NCI-H1105 (cell line): ENCODE measurements at places on chromosomes 7 and 10.

GRCh38 chr7:157476201-157476600 lies 139.4 kb downstream of the DNAJB6 start:
- DNase-seq: no peak

DNA sequence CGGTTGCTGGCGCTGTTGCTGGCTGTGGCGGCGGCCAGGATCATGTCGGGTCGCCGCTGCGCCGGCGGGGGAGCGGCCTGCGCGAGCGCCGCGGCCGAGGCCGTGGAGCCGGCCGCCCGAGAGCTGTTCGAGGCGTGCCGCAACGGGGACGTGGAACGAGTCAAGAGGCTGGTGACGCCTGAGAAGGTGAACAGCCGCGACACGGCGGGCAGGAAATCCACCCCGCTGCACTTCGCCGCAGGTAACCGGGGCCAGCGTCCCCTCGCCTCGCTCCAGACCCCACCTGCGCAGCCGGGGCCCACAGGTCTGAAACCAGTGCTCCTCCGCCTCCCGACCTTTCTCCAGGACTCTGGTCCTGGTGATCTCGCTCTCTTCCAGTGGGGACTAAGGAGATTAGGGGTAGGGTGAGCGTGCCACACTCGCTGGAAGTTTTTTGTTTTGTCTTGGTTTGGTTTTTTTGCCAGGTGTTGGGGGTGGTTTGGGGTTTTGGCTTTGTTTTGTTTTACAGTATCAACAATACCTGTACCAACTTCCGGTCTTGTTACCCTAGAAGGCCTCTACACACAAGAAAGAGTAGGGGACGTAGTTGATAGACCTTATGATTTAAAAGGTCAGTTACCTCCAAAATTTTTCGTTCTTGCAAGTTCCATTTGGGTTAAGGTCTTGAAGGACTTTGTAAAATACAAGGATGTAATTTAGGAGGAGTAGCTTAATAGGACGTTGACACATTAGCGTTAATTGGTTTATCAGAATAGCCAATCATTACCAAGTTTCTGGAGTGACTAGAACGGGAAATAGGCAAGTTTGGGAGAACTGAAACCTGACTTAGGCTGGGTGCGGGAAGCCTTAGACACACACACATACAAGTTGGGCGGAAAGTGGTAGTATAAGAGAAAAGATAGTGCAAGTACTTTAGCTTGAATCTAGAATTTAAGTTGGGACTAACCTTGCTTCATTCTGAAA lies 704 bp downstream of the TNKS2 start:
- no peak for DNase-seq

- DNase-seq: no peak
Observed at GRCh38 chr10:69902835-69903535, 101.3 kb downstream of the COL13A1 start.

DNA sequence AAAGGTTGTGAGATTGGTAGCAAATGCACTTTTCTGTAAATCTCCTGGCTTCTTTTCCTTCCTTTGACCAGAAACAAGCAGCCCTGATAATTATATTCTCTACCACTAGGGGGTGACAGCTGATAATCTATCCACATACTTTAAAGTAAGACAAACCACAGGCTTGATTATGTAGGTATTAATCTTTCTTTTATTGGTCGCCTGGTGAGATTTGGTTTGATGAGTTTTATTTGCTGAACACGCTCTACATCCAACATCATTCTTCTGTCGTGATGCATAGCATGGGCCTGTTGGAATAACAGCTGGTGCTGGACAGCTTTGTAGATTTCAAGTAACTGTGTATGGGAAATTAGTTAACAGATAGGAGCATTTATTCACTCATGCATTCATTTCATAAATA lies 63.5 kb downstream of the ZNF365 start:
- no peak for DNase-seq

GRCh38 chr10:111970111-111970510 lies 213.5 kb downstream of the GPAM start:
- no peak for DNase-seq

GRCh38 chr10:11687779-11688447 lies 54.3 kb upstream of the ECHDC3 start:
- no peak for DNase-seq

DNA sequence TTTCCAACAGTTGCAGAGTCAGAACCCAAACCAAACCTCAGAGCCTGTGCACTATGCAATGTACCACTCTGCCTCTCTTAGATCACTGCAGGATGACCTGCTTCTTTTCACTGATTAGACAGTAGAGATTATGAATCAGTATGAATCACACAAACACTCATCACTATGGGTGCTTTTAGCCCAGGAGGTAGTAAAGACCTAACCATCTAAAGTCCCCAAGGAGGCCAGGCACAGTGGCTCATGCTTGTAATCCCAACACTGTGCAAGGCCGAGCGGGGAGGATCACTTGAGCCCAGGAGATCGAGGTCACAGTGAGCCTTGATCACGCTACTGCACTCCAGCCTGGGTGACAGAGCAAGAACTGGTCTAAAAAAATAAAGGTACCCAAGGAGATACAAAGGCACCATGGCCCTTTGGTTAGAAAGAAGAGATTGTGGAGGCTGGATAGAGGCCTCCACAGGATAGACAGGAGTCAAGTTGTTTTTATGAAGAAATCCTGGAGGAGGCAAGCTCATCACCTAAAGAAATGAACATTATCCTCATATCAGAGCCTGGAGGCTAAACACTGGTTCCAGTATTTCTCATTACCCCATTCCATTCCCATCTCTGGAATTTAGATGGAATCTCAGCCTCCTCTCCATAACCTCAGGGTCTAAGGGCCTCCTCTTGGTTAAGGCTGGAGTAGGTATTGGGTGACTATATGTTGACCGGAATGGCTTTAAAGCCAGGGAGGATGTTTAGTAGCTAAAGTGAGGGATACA lies 12.9 kb downstream of the SEC31B start:
- no peak for DNase-seq

- DNase-seq: no peak
Observed at GRCh38 chr10:36280321-36280741, 638.2 kb upstream of the FZD8 start.

DNA sequence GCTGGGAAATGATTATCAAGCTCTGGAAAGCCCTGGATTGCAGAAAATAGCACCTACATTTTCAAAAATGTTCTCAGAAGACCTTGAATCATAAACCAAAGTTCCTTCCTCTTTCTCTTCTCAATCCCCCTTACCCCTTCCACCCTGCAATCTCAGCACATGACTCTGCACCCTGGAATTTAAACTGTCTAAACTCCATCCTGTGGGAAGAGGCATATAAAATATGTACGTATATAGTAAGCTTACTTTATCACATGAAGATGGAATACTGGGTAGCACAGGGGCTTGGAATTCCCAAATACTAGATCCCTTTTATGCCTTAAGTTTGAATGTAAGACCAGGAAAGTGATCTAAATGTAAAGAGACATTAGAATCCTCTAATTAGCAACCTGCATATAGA lies 7.7 kb downstream of the AGMO start:
- no peak for DNase-seq

DNA sequence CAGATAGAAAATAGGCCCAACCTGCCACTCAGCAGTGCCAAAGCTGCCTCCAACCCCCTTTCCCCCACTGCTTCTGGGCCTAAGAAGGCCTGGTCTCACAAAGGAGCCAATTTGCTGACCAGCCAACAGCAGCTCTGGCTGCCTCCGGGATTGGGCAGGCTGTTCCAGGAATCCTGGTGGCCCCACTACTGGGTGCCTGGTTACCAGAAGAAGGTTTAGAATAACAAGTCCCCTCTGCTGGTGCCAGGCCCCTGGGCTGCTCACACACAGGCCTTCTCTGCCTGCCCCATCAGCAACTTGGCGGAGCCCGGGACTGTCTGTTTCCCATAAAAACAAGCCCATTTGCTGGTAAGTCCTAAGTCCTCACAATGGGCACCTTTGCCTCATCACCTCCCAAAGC lies 1.2 kb downstream of the PHKG1 start:
- no peak for DNase-seq

GRCh38 chr7:112254156-112254555 lies 47.7 kb downstream of the ZNF277 start:
- DNase-seq: peak; percentile 28

- DNase-seq: no peak
Observed at GRCh38 chr7:131365838-131366237, 38.2 kb downstream of the MKLN1 start.

GRCh38 chr10:119333146-119333792 lies 125.9 kb downstream of the GRK5 start:
- DNase-seq: no peak

DNA sequence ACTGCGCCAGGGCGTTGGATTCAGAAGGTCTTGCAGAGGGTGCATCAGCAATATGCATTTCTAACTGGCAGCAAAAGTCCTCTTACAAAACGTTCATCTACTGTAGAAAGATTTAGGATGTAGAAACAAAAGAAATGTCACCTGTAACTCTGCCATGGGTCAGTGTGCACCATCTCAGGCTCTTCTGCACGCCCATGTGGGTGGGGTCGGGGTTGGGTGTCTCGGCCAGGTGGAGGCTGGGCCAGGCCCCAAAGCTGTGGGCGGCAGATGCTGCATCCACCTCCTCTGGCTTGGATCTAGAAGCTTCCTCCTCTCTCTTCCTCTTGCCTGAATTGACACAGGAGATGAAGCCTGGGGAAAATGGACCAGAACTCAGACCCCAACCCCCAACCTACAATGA lies 111.3 kb upstream of the PPP2R2D start:
- no peak for DNase-seq

DNA sequence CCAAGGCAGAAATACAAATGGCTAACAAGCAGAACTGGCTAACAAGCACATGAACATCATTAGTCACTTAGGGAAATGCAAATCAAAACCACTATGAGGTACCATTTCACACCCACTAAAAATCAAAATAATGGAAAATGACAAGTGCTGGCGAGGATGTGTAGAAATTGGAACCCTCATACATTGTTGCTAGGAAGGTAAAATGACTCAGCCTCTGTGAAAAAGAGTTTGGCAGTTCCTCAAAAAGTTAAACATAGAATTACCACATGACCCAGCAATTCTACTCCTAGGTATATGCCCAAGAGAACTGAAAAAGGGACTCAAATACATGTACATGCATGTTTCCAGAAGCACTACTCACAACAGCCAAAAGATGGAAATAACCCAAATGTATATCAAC lies 52.8 kb upstream of the ANAPC16 start:
- DNase-seq: no peak

GRCh38 chr7:28669330-28669729 lies 257.0 kb downstream of the CREB5 start:
- no peak for DNase-seq

GRCh38 chr10:68871731-68872342 lies 29.3 kb upstream of the DDX50 start:
- DNase-seq: peak; percentile 89

DNA sequence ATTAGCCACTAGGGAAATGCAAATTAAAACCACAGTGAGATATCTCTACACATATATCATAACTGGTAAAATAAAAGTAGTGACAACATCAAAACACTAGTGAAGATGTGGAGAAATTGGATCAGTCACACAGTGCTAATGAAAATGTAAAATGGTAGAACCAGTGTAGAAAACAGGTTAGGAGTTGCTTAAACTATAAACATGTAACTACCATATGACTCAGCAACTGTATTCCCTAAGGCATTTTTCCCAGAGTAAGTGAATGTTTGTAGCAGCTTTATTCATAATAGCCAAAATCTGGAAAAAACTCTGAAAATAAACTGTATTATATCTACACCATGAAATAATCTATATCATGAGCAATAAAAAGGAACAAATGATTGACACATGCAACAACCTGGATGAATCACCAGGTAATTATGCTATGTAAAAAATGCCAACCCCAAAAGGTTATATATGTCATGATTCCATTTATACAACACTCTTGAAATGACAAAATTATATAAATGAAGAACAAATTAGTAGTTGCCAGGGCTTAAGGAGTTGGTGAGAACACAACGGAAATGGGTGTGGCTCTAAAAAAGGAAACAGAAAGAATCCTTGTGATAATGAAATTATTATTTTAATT lies 22.8 kb downstream of the SLC25A40 start:
- DNase-seq: no peak

DNA sequence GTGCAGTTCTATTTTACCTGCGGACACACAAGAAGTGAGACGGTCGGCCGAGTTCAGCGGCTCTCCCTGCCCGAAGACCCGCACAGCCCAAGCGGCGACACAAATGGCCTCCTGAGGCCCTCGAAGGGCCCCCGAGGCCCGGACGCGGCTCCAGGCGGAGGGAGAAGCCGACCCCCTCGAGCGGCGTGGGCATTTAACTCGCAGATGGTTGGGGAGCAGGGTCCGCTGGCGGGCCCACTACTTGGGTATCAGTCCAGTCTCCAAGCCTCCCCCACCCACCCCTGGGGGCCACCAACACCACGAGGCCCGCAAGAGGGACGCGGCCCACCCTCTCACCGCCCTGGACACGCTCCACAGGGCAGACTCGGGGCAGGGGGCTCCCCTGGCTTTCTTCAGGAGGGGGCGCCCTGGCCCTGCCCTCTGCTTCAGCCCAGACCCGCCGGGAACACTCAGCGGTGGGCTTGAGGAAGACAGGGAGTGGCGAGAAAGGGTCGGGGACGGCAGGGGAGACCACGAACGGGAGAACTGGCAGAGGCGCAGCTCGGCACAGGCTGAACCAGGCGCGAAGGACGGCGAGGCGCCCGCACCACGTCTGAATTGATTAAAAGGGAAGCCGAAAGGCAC lies 1.7 kb downstream of the IGF2BP3 start:
- no peak for DNase-seq

DNA sequence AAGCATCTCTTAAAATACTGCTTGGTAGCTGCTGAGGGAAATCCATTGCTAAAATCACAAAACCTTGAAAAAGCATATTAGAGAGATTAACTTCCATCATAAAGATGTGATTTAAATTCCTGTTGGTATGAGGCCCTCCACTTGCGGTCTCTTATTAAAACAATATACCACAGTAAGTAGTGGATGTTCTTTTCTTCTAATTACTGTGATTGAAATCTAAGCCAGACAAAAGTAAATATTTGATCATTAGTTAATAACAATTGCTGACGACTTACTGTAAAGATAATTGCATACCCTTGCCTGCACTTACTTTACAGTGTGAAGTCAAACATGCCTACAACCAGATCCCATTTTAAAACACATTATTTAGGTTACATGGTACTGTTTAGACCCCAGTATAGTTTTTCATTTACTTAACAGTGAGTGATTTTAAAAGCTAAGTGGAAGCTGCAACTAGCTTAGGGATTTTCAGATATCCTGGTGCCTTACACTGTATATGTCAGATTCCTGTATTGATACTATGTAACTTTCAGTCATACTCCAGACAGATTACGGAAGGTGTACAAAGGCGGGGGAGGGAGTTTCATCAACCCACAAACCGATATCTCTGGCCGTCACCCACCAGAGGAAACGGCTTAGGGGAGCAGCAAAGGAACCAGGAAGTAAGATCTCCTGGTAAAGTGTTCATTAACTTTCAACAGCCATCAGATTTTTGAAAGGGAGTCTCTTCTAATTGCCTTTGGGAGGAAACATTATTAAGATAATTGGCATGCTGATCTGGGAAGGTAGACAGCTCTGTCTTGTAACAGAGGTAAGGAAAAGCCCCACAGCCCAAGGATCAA lies 986 bp downstream of the NRP1 start:
- DNase-seq: no peak

- DNase-seq: no peak
Observed at GRCh38 chr10:16505161-16505560, 16.5 kb downstream of the C1QL3 start.
